Hypothalamus (tissue), 51 donors: ENCODE measurements at places on chromosomes 5 and 9.

GRCh38 chr5:120677481-120677880 lies 213.4 kb downstream of the PRR16 start:
- no peak for DNase-seq

DNA sequence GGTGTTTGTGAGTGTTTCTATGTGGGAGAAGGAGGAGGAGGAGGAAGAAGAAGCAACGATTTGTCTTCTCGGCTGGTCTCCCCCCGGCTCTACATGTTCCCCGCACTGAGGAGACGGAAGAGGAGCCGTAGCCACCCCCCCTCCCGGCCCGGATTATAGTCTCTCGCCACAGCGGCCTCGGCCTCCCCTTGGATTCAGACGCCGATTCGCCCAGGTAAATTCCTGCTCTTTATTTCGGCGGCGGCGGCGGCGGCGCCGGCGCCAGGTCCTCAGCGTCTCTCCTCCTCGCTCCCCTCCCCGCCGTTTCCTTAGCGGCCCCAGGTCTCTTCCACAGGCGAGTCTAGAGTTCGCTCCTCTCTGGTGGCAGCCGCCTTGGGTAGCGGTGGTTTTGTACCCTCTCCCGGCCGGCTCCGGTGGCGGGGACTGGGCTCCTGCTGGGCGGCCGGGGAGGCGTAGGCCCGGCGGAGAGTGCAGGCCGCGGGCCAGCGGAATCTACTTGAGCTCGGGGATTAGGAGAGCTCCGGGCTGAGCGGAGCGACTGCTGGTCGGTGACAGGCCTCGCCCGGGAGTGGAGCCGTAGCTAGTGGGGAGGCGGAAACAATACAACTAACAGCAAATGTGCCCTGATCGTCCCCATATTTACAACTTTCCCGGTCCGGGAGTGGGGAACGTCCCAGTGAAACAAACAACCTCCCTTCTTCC lies 547 bp downstream of the NIPBL start:
- peak; percentile 70 for DNase-seq

GRCh38 chr5:161277011-161277410 lies 269.5 kb downstream of the GABRB2 start:
- no peak for DNase-seq

DNA sequence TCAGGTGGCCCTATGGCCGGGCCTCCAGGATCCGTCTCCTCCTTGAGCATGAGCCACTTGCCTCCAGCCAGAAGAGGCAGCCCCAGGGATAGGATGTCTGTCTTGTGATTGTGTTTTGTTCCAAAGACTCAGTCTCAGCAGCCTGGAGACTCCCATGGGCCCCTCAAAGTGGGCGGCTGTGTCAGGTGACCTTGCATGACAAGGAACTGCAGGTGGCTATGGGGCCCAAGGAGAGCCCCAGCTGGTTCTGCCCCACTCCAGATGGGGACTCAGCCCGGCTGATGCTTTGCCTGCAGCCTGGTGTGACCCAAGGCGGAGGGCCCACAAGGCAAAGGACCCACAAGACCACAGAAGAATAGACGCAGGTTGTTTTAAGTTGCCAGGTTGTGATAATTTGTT lies 284.3 kb upstream of the IRX4 start:
- no peak for DNase-seq

- DNase-seq = no peak
Observed at GRCh38 chr5:176892663-176893062, 6.5 kb downstream of the HK3 start.

GRCh38 chr5:160259341-160259740 lies 30.0 kb downstream of the FABP6 start:
- DNase-seq = no peak

DNA sequence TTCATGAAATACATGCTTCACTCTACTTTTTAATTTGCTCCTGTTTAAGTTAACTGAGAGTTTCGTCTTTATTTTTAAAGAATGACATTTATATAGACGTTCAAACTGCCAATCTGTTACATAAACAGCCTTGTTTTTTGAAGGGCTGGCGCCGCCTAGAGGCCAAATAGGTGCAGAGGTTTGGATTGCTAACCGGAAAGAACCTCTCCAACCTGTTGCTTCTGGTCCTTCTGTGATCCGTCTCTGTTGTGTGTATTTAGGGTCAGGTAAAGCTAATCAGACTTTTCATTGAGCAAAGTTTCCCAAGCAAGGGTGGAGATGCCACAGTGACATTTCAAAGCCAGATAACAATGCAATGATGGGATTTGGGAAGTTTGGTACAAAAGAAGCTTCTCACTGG lies 39.5 kb upstream of the GLIS3 start:
- DNase-seq = peak; percentile 47

GRCh38 chr5:24407466-24407865 lies 237.3 kb downstream of the CDH10 start:
- DNase-seq = no peak

DNA sequence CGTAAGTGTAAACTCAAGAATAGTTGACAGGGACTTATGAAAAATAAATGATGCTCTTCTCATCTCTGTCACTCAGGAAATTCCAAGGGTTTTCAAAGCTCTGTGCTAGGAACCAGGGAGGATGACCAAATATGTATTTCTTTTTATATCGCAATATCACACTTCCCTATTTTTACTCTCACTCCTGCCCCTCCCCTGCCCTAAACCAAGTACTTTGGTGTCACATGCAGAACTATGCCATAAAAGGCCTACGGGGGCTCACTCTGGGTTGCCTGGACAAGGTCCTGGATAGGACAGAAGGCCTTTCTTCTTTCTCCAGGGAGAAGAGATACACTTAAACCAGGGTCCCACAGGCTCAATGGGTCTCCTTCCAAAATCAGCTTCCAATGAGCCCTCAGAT lies 8.3 kb upstream of the RETREG1 start:
- DNase-seq = no peak

- no peak for DNase-seq
Observed at GRCh38 chr9:117597977-117598376, 106.2 kb upstream of the TLR4 start.

DNA sequence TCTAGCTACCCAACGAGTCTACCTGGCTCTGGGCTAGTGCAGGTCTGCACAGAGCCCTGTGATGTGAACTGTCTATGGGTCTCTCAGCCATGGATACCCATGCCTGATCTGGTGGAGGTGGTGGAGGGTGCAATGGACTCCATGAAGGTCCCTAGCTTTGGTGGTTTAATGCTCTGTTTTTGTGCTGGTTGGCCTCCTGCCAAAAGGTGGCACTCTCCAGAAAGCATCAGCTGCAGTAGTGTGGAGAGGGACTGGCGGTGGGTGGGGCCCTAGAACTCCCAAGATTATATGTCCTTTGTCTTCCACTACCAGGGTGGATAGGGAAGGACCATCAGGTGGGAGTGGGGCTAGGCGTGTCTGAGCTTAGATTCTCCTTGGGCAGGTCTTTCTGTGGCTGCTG lies 290.1 kb downstream of the AGTPBP1 start:
- no peak for DNase-seq

GRCh38 chr5:170632266-170632984 lies 128.6 kb downstream of the KCNIP1 start:
- no peak for DNase-seq

DNA sequence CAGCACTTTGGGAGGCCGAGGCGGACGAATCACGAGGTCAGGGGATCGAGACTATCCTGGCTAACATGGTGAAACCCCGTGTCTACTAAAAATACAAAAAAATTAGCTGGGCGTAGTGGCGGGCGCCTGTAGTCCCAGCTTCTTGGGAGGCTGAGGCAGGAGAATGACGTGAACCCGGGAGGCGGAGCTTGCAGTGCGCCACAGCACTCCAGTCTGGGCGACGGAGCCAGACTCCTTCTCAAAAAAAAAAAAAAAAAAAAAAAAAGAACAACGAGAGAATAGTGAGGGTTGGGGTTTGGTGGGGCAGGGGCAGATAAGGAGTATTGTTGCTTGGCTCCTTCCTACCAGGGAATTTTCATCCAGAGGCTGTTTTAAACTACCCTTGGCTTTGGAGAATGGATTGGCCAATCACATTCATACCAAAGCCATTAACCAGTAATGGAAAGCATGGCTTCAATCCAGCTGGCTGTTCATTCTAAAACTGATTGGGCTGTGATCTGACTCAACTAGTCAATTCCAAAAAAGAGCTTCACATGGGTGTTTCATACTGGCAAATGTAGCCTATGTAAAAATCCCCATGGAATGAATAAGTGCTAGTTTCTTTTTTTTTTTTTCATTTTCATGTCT lies 64.4 kb downstream of the PLCXD3 start:
- no peak for DNase-seq

GRCh38 chr9:106886111-106887046 lies 23.4 kb downstream of the ZNF462 start:
- no peak for DNase-seq

GRCh38 chr5:135456238-135457099 lies 4.3 kb upstream of the TIFAB start:
- DNase-seq = no peak

- no peak for DNase-seq
Observed at GRCh38 chr9:117453737-117454136, 38.9 kb upstream of the ASTN2 start.

DNA sequence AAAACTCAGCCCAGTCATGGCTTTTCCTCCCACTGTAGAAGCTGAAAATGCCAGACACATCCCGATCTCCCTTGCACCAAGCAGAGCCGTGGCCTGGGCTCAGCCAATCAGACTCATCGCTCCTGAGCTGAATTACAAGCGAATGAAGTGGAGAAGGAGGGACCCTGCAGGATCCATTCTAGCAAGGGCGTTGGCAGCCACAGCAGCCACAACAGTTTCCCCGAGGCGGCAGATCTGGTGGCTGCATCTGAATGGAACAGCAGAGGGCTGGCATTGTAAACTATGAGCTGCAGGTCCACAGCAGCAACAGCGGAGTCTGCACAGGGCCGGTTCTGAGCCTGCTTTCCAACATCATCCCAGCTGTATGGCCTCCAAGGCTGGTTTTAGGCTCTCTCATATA lies 23.8 kb downstream of the ALG2 start:
- DNase-seq = no peak

GRCh38 chr9:110900456-110900855 lies 137.8 kb downstream of the LPAR1 start:
- no peak for DNase-seq

DNA sequence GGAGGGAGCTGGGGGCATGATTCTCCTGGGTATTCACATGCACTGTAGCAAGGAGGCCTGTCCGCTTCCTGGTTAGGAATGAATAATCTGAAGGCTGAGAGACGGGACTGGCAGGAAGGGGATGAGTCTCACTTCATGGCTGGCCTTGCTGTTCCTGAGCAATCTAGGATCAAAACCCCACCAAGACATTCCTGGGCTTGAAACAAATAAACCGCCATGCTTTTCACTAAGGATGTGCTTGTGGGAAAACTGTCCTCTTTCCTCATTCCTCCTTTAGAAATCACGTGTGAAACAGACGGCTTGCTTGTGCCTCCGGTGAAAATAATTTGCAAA lies 132.8 kb downstream of the MACROH2A1 start:
- no peak for DNase-seq

DNA sequence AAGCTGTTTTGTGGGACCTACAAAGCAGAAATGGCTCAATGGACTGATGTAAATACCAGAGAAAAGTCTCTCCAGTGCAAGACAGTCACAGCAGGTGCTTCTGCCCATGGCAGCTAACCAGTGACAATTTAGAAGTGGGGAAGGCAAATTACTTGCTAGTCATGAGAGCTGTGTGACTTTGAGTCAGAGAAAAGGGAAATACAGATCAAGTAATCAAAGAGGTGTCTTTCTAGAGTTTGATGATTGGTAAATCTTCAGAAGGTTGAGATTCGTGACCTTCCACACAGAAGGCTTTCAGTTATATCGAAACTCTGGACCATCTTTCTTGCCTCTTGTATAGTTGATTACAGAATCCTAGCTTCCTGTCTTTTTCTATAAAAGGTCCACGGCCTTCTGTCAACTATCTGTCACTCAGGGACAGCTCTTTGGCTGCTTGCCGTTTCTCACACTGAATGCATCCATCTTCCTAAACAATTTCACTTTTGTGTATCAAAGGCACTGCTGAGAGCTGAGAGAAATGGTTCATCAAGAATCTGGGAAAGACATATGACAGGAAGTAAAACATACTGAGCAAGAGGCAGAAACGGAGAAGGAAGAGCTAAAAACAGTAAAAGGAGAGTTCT lies 993.9 kb upstream of the ACO1 start:
- DNase-seq = peak; percentile 4

GRCh38 chr9:130352586-130353285 lies 87.2 kb downstream of the HMCN2 start:
- no peak for DNase-seq

GRCh38 chr9:107283623-107284616 lies 841 bp downstream of the RAD23B start:
- DNase-seq = peak; percentile 38

GRCh38 chr9:6229619-6230018 lies 14.0 kb downstream of the IL33 start:
- no peak for DNase-seq

GRCh38 chr5:14397717-14398116 lies 183.9 kb upstream of the OTULINL start:
- DNase-seq = no peak

DNA sequence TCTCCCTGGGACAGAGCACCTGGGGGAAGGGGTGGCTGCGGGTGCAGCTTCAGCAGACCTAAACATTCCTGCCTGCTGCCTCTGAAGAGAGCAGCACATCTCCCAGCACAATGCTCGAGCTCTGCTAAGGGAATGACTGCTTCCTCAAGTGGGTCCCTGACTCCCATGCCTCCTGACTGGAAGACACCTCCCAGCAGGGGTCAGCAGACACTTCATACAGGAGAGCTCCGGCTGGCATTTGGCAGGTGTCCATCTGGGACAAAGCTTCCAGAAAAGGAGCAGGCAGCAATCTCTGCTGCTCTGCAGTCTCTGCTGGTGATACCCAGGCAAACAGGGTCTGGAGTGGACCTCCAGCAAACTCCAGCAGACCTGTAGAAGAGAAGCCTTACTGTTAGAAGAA lies 77.2 kb downstream of the SLCO6A1 start:
- no peak for DNase-seq

GRCh38 chr9:88460587-88461332 lies 72.5 kb downstream of the SPIN1 start:
- no peak for DNase-seq

GRCh38 chr5:75681125-75681830 lies 36.0 kb downstream of the POC5 start:
- DNase-seq = no peak

DNA sequence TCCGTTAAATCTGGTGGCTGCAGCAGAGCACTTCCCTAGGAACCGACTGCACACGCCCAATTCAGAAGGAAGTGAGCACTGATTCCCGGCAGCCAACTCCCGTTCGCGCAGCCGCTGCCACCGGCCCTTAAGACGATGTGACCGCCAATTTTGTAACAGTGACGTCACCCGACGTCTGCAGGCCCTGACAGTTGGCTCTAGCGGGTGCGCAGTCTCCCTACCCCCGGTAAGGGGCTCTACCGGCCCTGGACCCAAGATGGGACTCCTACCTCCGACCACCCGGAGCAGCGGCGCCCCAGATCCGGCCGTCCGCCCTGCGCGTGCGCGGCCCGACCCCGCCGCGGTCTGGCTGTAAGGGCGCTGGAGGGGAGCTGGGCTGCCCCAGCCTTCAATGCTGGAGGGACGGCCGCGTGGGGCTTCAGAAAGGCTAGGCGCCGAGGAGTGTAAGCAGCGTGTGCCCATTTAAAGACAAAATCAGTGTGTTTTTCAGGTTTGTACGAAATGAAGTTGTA lies 19.1 kb downstream of the DNAJA1 start:
- DNase-seq = peak; percentile 82

- no peak for DNase-seq
Observed at GRCh38 chr5:163822548-163822947, 317.1 kb downstream of the MAT2B start.

GRCh38 chr9:33430942-33431341 lies 16.5 kb downstream of the AQP3 start:
- no peak for DNase-seq

GRCh38 chr5:131022811-131023497 lies 142.1 kb downstream of the HINT1 start:
- DNase-seq = no peak

GRCh38 chr5:38780945-38781344 lies 64.9 kb upstream of the OSMR start:
- DNase-seq = no peak

GRCh38 chr5:119276978-119277377 lies 78.8 kb upstream of the TNFAIP8 start:
- DNase-seq = no peak
